Activated naive CD8-positive, alpha-beta T cell treated with anti-CD3 and anti-CD28 coated beads for 36 hours (primary cell): ENCODE measurements at places on chromosomes 3 and 15.

DNA sequence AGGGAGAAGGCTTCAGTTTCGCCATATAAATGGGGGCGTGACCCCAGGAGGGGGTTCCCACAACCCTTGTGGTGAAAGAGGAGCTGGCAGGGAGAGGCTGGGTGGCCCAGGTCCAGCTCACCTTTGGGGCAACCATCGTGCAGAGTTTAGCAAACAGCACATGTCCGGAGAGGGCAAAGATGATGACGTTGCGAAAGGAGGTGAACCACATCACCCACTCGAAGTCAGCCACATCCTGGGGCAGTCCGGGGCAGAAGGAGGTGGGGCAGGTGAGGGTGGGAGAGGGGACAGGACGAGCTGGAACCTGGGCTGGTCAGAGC lies 3.7 kb downstream of the HHATL start:
- DNase-seq: no peak

GRCh38 chr15:73424506-73424905 lies 18.5 kb upstream of the REC114 start:
- no peak for DNase-seq

- DNase-seq: peak; percentile 53
Observed at GRCh38 chr15:96330450-96331143, at the start of gene NR2F2. Gene NR2F2 (plus strand): TSS chr15:96330700. CDS start chr15:96332106, 1,406 bp downstream.

- no peak for DNase-seq
Observed at GRCh38 chr15:94040541-94041248, 190.7 kb upstream of the MCTP2 start.

- no peak for DNase-seq
Observed at GRCh38 chr15:85905751-85906450, 111.2 kb upstream of the KLHL25 start.

GRCh38 chr3:175295248-175296130 lies 436.4 kb downstream of the NAALADL2 start:
- DNase-seq: no peak

GRCh38 chr15:70765504-70766281 lies 2.3 kb upstream of the UACA start:
- DNase-seq: no peak

- DNase-seq: no peak
Observed at GRCh38 chr3:23829242-23829934, 23.6 kb downstream of the UBE2E1 start.

DNA sequence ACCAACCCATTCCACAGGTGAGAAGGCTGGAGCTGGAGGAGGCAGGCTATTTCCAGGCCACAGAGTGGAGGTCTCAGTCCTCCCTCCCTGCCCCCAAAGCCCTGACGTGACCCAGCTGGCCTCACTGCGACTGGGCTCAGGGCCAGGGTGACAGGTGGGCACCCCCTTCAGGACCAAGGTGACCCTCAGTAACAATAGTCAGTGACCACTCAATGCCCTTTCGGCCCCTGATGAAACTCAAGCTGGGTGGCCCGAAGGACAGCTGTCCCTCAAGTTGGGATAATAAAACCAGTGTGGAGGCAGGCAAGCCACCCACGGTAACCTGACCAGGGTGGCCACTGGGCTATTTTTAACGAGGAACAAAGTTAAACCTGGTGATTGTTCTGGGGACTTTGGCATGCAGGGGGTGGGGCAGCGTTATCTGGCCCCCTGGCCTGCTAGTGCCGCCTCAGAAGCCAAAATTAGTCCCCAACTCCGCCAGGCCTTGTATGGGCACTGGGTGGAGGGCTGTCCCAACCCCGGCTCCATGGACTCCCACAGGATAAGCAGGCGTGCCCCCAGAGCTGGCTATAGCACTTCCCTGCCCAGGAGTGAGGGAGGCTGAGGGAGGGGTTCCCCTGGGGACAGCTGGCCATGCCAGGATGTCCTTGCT lies 1.1 kb downstream of the TNNC1 start:
- DNase-seq: no peak

DNA sequence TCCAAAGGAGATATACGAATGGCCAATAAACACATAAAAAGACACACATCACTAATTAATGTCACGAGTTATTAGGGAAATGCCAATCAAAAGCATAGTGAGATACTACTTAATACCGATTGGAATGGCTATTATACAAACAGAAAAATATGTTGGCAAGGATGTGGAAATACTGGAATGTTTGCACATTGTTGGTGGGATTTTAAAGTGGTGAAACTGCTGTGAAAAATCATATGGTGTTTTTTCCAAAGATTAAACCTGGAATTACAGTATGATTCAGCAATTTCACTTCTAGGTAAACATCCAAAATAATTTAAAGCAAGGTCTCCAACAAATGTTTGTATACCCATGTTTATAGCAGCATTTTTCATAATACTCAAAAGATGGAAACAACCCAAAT lies 765.5 kb downstream of the VGLL3 start:
- no peak for DNase-seq

GRCh38 chr3:149657321-149657925 lies 402 bp downstream of the WWTR1 start:
- DNase-seq: no peak

GRCh38 chr15:37007301-37007700 lies 93.0 kb downstream of the MEIS2 start:
- DNase-seq: no peak

DNA sequence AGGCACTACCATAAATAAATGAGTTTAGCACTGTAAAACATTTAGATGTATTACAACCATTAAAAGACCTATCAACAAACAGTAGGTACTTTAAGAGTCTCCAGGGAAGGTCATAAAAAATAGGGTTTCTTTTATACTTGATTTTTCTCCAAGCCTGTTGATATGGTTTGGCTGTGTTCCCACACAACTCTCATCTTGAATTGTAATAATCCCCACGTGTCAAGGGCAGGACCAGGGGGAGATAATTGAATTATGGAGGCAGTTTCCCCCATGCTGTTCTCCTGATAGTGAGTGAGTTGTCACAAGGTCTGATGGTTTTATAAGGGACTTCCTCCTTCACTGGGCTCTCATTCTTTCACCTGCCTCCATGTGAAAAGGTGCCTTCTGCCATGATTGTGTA lies 468.9 kb upstream of the UBE2E2 start:
- no peak for DNase-seq

DNA sequence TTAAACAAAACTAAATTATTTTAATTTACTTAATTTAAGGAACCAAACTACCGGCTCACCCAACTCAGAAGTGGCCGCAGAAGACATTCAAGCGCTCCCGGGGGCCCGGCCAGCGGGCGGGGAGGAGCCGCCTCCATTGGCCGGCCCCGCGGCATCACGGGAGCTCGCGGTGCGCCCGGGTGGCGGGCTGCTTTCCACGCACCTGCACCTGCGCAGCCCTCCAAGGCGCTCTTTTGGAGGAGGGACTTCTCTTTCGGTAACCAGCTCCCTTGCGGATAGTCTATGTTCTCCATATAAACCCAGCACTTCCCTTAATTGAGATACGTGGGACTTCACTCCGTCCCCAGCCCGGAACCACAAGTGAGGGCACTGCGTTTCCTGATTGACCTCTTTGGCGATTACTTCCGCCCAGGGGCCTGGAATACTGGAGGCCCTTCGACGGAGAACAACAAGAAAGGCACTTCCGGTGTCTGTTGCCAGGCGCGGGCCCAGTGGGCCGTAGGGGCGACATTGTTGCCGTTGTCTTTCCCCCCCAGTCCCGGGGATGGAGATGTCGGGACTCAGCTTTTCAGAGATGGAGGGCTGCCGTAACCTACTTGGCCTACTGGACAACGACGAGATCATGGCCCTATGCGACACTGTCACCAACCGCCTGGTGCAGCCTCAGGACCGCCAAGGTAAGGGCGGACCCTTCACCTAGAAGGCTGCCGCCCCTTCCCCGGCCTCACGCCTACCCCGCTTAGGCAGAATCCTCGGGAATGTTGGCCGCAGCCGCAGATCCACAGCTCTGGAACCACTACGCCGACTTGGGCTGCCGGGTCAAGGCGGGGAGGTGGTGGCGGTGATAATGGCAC lies at the start of gene C3orf38:
Gene C3orf38 (plus strand): TSS at position 451 of the 854 bp plus-strand sequence. CDS start 94 bp downstream, at position 545.
- DNase-seq: peak; percentile 82

- no peak for DNase-seq
Observed at GRCh38 chr15:50232791-50233190, 32.7 kb downstream of the HDC start.

- no peak for DNase-seq
Observed at GRCh38 chr3:94965867-94966475, 903.1 kb downstream of the NSUN3 start.

- DNase-seq: no peak
Observed at GRCh38 chr15:86756688-86757087, 677.0 kb downstream of the AGBL1 start.

- DNase-seq: no peak
Observed at GRCh38 chr3:112253301-112253971, 40.6 kb downstream of the SLC9C1 start.

DNA sequence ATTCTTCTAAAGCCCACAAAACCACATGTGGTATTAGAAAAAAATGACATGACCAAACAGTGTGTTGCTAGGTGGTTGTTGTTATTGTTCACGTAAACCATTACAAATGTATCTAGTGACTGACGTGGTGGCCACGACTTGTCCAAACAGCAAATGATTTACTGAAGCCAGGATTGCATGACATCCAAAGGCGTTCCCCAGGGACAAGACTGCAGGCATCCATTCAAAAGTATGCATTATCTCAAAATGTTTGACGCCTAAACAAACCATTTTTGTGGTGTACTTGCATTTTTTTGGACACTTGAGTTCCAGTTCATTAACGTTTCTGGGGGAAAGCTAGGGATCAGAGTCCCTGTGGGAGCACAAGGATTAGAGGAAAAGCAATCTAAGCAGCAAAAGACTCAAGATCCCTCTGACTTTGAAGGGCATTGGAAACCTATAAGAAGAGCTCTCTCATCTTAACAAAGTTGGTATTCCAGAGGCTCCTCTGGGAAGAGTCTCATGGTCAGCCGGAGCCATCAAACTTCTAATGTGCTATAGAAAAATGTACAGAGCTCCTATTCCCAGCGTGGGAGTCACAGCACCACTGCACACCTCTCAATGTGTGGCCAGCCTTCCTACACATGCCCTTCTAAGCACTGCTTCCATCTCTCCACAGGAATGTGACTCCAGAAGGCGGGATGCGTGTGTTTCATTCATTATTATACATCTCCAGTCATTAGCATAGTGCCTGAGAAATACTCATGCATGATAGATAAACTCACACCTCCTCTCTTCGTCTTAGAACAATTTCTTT lies 62.9 kb downstream of the FBN1 start:
- DNase-seq: no peak

DNA sequence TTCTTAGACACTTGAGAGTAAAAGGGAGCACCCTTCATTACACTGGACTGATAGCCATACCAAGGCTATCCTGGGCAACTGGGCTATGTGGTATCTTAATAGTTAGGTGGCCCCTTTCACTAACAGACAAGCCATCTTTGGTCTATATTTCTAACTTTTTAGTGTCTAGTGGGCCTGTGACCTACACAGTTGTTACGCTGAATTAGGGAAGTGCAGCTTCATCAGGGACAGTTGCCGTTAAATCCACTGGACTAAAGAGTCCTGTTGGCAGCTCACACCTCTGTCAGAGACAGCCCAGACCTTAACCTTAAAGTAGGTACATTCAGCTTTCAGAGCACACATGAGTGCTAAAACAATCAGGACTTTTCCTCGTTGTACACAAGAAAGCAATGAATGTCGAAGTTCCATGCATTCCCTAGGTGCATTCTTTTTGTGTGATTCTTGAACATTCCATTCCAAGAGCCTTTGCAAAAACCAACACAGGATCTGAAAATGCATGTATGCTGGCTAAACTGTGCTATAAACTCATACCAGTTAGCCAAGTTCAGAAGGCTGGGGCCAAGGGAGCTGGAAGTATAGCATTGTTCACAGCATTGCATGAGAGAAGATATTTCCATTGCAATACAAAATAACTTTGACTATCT lies 230.2 kb upstream of the EIF1B start:
- no peak for DNase-seq

DNA sequence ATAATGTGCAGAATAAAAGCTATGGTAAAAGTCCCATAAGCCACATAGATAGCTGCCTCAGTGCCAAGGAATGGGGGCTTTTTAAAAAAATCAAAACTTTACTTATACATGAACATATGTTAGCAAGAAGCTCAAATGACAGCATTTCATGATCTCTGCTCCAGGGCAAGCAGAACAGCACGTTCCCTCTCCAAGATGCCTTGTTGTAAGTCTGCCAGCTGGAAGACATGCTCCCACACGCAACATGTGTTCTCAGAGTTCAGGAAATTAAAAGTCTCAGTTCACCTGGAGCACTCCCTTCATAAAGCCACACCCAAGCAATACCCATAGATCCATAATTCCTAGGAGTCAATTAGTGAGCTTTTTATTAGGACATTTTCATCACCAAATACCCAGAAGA lies 52.2 kb downstream of the ABI3BP start:
- DNase-seq: no peak

- DNase-seq: no peak
Observed at GRCh38 chr3:34305266-34305665, 506.8 kb downstream of the PDCD6IP start.

GRCh38 chr15:60418096-60418495 lies 20.3 kb upstream of the ANXA2 start:
- DNase-seq: no peak

DNA sequence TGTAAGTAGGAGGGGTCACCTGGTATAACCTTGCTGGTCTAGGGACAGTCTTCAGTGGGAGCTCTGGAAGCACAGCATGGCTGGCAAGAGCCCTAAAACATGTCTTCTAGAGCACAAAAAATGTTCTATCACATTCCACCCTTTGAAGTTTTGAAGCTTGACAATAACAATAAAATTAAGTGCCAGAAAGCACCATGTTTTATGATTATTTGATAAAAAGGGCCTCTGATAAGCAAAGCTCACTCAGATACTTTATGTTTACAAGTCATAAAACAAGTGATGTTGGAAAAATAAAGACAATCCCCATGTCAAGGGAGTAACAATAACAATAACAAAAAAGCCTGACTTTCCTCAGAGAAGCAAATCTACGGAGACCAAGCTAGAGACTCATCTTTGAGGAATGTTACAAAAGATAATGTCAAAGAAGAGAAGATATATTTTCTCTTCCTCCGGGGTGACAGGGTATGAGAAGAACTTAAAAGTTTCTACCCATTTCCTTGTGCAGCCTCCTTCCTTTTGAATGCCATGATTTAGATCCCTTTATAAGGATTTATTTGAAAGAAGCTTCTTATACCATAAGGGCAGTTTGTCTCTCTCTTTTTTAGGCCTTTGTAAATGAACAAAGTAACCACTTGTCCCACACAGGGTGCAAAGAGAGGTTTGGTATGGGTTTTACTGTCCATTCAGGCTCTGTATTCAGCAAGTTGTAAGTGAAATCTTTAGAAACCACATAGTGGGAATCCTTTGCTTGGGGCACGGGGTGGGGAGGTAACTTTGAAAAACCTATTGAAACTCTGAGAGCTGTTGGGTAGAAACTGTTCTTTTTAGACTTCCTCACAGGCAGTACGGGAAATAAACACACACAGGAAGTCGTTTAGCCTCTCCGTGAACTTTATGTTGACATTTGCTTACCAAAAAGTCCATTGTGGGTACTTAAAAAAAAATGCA lies 109.6 kb upstream of the RBMS3 start:
- DNase-seq: no peak
